Inflammatory macrophage (primary cell): ENCODE measurements at places on chromosomes 1 and 21.

- no peak for DNase-seq
Observed at GRCh38 chr1:93960641-93961147, 51.5 kb upstream of the GCLM start.

DNA sequence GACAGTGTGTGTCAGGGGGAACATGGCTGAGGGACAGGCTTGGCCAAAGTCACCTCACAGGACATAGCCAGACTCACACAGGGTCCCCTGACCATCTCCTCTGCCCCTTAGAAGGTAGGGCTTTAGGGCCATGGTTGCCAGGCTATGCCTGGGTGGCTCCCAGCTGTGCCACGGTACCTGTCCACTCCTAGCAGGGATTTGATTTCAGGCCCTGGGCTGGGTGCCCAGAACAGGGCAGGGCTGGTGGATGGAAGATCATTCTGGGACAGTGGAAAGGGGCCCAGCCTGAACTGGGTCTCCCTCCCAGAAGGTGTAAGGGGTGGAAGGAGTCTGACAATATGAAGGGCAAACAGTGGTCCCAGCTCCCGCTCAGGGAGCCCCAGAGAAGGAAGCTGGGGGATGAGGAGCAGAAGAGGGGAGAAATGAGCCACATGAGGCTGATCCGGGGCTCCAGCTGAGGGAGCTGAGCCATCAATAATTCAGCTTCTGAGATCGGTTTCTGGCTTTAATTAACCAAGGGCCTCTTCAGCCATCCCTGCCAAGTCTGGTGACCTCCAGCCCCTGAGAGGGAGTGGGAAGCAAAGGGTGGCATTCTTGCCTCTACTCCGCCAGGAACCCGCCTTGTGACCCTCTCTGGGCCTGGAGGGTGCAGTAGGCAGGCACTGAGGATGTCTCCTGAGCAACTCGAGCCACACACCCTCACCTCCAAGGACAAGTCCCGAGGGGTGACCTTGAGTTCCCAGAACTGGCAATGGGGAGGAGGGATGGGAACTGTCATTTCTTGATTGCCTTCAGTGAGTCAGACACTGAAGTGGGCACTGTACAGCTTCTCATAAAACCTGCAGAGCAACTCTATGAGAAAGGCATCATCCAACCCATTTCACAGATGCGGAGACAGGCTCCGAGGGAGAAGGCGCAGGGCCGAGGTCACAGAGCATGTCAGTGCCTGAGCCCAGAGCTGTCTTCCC is 2.1 kb downstream of the CD164L2 start:
- DNase-seq: no peak

- DNase-seq: no peak
Observed at GRCh38 chr21:29538115-29538514, 239.4 kb downstream of the BACH1 start.

- no peak for DNase-seq
Observed at GRCh38 chr21:38775733-38776132, 30.0 kb upstream of the ETS2 start.

GRCh38 chr1:33045814-33046213 is 9.1 kb upstream of the AK2 start:
- DNase-seq: peak; percentile 36

DNA sequence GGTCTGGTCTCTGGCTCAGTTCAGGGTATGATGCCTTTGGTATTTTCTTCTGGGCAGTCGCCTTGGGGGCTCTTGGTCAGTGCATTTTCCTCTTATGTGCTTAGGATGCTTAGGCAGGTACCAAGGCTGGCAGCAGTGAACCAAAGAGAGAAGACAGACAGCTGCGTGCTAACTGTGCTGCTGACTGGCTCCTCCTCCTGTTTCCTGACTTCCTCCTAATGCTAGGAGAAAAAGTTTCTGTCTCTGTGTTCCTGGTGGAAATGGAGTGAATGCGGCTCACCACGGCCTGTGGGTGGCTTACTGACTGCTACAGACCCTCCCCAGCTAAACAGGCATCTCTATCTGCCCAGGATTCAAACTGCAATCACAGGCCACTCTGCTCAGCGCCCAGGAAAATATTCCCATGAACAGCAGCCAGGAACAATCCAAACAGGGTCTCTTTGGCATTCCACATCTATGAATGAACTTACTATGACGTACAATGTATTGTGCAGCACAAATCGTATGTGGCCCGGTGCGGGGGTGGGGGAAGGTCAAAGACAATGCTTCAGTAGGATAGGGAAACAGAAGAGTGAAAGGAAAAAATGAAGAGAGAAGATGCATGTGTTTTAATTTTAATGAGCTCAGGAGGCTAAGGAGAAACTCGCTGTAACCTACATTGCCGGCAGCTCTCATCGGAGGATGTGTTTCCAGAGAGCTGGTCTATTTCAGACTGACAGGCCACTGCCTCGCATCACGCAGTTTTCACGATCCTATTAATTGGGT is 2.8 kb downstream of the ABCG1 start:
- DNase-seq: peak; percentile 35

- no peak for DNase-seq
Observed at GRCh38 chr1:157195521-157196244, 57.5 kb upstream of the ETV3 start.

DNA sequence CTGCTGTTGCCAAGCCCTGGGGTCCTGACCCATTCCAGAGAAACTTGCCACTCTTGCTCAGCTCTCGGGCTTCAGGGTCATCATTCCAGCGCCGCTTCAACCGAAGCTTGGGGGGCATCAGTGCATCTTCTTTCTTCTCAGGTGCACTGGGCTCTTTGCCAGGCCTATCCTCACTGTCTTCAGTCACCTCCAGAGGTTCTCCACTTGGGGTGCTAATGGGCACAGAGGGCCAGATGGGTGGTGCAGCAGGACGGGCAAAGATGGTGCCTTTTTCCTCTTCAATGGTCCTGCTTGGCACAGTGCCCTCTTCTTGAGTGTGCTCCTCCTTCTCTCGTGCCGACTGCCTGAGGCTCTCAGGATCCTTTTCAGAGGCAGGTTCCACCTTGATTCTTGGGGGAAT is 13.3 kb downstream of the ETV3 start:
- no peak for DNase-seq

DNA sequence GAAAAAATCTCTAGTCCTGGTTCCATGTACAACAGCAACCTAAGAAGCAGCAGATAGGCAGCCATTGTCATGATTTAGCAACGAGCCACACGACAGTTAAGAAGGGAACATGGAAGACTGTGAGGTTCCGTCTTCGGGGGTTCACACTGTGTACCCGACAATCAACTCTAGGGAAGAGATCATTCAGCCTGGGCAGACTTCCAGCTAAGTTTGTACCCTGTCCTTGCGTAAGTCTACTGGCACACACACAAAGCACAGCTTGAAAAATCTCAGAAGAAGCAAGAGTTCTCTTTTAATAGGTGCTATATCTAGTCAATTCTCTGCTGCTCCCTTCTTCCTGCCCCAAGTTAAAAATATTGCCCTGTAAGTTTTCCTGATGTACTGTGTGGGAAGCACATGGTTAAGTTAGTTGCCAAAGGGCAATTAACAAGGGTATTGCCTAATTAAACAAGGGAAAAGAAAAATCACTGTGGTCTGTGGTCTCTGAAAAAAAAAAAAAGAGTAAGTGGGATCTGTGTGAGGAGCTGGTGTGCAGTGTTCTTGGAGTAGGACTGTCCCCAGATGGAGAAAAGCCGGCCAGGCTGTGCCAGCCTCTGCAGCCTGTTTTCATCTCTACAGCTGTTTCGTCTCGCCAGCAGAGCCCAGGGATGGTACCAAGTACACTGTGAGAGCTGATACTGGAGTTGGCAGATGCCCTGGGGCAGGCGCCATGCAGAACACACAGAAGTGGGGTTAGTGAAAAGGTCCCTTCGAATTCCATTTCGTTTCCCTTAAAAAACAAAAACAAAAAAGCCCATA is 6.4 kb upstream of the MYBPHL start:
- DNase-seq: peak; percentile 17

DNA sequence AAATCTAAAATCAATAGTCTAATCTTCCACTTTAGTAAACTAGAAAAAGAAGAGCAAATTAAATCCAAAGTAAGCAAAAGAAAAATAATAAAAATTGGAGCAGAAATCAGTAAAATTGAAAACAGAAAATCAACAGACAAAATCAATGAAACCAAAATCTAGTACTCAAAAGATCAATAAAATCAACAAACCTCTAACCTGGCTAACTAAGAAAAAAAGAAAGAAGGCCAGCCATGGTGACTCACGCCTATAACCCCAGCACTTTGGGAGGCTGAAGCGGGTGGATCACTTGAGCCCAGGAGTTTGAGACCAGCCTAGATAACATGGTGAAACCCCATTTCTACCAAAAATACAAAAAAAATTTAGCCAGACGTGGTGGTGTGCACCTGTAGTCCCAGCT is 22.8 kb downstream of the PDIK1L start:
- no peak for DNase-seq

- DNase-seq: peak; percentile 45
Observed at GRCh38 chr1:58497499-58497898, 49.0 kb downstream of the OMA1 start.

DNA sequence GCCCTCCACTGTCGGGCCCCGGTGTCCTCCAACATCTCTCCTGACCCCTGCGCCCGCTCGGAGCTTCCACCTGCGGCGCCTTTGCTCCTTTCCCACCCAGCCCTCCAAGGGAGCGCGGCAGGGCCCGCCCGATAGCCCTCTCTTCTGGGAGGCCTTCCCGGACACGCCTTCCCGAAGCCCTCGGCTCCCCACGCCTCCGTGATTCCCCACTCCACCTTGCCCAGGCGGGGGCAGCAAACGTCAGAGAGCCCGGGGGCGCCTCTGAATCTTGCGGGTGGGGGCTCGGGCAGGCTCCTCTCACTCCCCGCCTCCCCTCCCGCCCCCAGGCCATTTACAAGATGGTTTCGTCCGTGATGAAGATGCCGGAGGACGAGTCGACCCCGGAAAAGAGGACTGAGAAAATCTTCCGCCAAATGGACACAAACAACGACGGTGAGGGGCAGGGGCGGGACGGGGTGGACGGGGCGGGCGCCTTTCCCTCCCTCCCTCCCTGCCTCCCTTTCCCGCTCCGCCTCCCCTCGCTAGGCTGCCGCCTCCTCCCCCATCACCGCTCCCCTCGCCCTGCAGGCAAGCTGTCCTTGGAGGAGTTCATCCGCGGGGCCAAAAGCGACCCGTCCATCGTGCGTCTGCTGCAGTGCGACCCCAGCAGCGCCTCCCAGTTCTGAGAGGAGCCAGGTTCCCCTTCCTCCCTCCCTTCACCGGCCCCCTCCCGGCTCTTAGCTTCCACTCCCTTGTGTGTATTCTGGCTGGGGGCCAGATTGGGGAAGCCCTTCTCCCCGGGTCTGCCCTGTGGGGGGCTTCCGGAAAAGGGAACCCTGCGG is 7.1 kb downstream of the HPCA start:
- no peak for DNase-seq

DNA sequence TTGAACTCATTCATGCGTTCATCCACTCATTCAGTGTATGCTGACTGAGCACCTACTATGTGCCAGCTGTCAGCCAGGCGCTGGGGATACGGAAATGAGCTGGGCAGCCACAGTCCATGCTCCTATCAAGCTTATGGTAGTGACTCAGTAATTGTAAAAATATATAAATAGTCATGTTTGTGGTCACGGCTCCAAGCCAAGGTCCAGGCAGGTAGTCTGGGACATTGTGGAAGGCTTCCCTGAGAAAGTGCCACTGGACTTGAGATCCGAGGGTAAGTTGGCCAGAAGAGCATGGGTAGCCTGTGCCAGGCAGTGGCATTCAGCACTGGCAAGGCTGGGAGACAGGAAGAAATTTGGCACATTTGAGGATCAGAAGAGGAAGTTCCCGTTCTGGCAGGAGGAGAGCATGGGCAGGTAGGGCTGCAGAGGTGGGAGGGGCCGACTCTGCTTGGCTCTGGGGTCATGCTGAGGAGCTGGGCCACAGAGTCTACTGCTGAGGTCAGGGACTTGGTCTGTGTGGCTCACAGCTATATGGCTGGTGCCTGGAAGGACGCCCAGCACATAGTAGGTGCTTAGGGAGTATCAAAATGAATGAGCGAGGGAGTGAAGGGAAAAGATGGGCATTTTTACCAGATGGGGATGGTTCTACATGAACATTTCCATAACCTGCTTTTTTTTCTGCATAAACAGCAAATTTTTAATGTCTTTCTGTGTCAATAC is 6.9 kb downstream of the PTPRF start:
- no peak for DNase-seq

DNA sequence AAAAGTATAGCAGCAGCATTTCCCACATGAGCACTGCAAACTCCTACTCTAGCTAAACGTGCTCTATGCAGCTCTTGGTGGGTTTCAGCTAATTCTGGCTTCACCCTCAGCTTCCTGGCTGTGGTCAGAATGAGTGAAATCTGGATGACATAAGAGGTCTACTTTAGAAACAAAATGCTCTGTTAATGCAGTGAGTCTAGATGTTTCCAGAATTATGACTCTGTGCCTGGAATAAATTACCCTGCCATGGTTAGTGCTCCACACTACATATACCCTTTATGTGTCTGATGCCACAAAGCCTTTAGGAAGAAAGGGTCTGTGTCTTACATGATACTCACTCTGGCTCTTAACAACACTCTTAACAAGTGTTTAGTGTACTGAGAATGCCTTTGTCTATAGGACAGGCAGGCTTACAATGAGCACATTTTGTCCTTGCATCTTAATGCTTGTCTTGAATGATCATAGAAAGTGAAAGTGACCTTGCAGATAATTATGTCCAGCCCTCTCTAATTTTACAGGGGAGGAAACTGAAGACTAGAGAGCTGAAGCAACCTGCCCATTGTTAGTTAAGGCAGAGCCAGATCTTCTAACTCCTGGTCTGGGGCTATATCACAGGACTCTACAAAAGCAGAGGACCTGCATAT is 9.2 kb downstream of the S100A10 start:
- peak; percentile 54 for DNase-seq

- no peak for DNase-seq
Observed at GRCh38 chr1:236078993-236079392, 14.1 kb upstream of the NID1 start.

DNA sequence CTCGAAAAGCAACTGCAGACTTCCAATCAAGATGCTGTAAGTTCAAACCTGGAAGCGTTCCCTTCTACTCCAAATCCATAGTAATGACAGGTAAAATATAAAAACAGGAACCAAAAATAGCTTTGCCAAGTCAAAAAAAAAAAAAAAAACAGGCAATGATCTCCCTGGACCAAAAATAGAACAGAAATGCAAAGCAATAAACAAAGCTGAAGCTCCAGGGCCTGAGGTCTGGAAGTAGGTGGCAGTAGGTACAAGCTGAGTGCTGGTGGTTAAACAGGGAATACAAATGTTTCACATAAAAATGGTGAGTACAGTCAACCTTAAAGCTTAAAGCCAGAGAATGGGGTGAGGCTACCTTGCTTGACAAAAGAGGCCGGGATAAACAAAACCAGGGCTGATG is 610.8 kb downstream of the SMYD3 start:
- no peak for DNase-seq

GRCh38 chr1:1022302-1023009 is 2.5 kb downstream of the AGRN start:
- no peak for DNase-seq

GRCh38 chr1:37705399-37705798 is 13.1 kb downstream of the CDCA8 start:
- DNase-seq: no peak

DNA sequence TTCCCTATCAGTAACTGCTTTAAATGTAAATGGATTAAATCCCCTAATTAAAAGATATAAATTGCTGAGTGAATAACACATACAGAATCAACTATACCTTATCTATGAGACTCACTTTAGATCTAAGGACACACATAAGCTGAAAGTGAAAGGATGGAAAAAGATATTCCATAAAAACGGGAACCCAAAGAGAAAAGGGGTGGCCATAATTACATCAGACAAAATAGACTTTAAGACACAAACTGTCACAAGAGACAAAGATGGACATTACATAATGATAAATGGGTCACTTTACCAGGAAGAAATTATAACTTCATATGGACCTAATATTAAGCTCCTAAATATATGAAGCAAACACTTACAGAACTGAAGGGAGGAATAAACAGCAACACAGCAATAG is 59.2 kb downstream of the SLC25A24 start:
- no peak for DNase-seq

GRCh38 chr1:59081795-59082194 is 215.1 kb upstream of the FGGY start:
- no peak for DNase-seq
